ENCODE measurements at places on chromosomes 11 and 22. TPM values are rescaled to one million over a fixed set of nuclear protein-coding genes. Genes with fewer than 3 reads are reported as not detected.
A peak's percentile ranks its signal among the peaks of the same experiment; 100 is the strongest.

YPEL4 gene
- total RNA-seq, result 1.1 TPM

MYEOV gene
- 1.3 TPM for total RNA-seq

MS4A15 gene
- not detected for total RNA-seq

MYRF gene
- total RNA-seq, result 1.4 TPM

KCTD14 gene
- 2.9 TPM for total RNA-seq

LRRN4CL gene
- 33.8 TPM for total RNA-seq

RPS3 gene
- 1,332 TPM for total RNA-seq

NAALAD2 gene
- 8.5 TPM for total RNA-seq

CDKN1C gene
- total RNA-seq, result 311 TPM

DNA sequence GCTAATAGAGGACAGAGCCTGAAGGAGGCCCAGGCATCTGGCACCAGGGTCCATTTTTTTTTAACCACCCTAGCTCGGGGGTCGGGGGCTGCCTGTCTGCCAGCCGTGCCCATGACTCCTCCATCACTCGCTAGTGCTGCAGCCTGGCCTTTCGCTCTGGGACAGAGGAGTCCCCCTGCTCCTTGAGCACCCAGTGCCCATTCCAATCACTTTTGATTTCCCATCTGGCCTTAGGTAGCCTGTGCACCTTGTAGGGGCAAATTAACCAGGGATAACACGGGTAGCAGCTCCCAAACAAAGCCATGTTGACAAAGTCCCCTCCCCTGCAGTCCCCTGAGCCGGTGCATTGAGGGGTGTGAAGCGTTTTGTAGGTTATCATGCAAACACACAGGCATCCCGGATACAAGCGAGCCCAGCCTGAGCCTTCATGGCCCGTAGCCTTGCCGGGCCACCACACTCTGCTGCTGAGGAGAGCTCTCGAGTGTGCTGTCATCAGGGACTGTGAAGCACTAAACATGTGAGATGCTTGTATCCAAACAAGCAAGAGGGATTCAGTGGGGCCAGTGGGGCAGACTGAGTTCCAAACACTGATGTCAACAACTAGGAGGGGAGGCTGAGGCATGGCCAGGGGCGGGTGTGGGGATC, 208.7 kb downstream of the DSCAML1 start:
- no peak for DNase-seq

GRCh38 chr11:27513389-27513788, 6.8 kb upstream of the LIN7C start:
- DNase-seq, result no peak

DNA sequence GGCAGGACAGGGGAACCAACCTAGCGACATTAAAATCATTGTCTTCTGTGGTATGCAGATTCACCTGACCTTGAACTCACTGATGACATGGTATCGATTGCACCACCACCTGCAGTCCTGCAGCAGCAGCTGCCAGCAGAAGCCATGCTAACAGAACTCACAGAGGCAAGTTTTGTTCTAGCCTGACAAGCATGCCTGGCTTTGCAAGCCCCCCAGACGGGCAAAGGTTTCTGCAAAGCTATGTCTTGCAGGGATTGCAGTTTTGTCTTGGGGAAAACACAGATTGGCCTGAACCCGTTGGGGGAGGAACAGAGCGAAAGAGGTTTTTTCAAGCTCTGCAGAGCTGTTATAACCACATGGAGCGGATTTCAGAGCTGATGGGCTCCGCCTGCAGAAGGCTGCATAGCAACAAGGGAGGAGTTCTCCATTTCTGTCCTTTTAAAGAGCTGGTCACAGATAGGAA, 221.0 kb downstream of the HIPK3 start:
- DNase-seq, result peak; percentile 43

- DNase-seq, result no peak
These were observed 14.8 kb downstream of the TRIM29 start for GRCh38 chr11:120122924-120123683.

DNA sequence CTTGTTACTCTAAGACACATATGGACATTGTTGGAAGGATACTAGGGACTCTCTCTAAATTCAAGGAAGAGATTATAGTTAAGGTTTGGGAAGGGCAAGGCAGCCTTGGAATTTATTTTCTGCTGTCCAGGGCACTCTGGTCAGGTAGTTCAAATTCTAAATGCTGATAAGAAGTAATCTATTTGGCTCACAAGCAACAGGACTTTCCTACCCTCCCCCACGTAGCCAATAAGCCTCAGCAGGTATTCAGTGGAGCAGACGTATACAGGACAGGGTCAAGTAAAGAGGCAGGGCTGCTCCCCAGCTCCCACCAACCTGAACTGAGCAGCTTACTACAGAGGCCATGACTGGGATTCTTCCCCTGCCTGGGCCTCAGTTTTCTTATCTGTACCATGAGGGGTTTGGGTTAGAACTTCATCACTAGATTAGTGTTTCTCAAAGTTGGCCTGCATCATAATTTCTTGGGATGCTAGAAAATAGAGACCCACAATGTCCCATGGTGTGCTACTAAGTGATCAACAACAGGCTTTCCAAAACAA, 6.1 kb upstream of the INSC start:
- DNase-seq, result no peak

DNA sequence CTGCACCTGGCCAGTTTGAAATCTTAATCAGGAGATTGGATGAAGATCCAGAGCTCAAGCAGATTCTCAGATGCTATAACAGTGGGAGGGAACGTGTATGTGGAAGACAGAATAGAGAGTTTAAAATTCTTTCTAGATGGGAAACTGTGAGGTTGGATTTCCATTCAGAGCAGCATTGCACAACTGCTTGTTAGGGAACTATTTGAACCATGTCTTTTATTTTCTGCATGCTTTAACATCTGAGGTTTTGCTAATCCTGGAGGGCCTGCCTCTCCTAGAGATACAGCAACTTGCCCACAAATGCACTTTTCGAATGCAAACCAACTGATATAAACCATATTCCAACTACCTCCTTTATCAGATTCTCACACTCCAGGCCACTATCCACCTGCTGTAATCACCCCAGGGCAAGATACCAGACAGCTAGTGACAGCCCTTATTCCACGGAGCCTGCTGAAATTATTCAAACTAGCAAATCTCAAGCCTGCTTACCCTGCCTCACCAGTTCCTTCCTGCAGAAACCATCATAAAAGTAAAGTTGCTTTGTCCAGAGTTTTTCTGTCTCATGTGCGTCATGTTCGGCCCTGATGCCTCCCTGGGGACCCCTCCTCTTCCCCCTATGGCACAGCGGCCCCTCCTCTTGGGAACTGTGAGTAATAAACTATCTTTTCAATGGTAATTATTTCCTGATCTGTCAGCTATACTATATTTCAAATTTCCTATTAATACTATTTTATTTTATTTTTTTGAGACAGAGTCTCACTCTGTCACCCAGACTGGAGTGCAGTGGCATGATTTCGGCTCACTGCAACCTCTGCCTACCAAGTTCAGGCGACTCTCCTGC, 18.4 kb upstream of the SEC14L4 start:
- DNase-seq, result no peak

GRCh38 chr22:22193923-22194322, 50.7 kb upstream of the VPREB1 start:
- no peak for DNase-seq

GRCh38 chr11:8987446-8987845, 16.4 kb downstream of the NRIP3 start:
- DNase-seq, result no peak

DNA sequence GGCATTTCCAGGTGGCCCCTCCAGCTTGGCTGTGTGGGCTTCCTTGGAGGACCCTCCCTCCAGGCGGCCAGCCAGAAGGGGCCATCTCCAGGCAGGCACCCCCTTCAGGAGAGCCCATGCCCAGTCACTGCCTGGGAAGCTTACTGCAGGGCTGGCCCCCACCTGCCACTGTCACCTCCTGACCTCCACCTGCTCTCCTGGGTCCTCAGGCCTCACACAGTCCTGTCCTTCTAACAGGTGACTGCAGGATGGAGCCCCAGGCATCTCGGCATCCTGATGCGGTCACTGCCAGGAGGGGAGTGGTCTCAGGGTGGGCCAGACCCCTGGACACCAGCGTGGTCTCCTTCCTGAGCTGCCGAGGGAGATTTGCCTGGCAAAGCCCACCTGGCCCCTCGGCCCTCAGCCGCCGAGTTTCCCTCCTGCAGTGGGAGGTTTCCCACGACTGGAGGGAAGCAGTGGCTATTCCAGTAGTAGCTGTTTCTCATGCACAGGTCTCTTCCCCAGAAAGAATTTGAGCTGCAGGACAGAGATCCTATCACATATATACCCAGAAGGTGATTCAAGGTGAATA, 13.0 kb downstream of the TBX1 start:
- DNase-seq, result no peak

- DNase-seq, result no peak
These were observed 2.6 kb downstream of the ACER3 start for GRCh38 chr11:76863196-76863777.

Data from tongue (tissue), 3 donors.